ENCODE measurements at places on chromosomes 1 and 21. TPM values are rescaled to one million over a fixed set of nuclear protein-coding genes. Genes with fewer than 3 reads are reported as not detected.

VPS45 gene
- 36.7 TPM for total RNA-seq

BMP8A gene
- total RNA-seq: 0.73 TPM

CRB1 gene
- 0.16 TPM for total RNA-seq

ANGPTL3 gene
- total RNA-seq: not detected

WNT4 gene
- total RNA-seq: 4.0 TPM

NUAK2 gene
- 12.3 TPM for total RNA-seq

EPHB2 gene
- total RNA-seq: 15.9 TPM

PTPN14 gene
- 38.0 TPM for total RNA-seq

BATF3 gene
- total RNA-seq: 9.0 TPM

LHX8 gene
- total RNA-seq: not detected

RIPPLY3 gene
- 0.13 TPM for total RNA-seq

C8B gene
- 0.71 TPM for total RNA-seq

CNR2 gene
- total RNA-seq: 0.06 TPM

ATP5PO gene
- 152 TPM for total RNA-seq

FAM72C gene
- total RNA-seq: 0.18 TPM

All from left lung (tissue), 14 donors.